ENCODE measurements at places on chromosomes 4 and X. TPM values are rescaled to one million over a fixed set of nuclear protein-coding genes. Genes with fewer than 3 reads are reported as not detected.

The SLC10A4 gene
- not detected for total RNA-seq

- no peak for DNase-seq
These were observed 10.1 kb upstream of the SAP30 start for GRCh38 chr4:173360587-173361221.

DNA sequence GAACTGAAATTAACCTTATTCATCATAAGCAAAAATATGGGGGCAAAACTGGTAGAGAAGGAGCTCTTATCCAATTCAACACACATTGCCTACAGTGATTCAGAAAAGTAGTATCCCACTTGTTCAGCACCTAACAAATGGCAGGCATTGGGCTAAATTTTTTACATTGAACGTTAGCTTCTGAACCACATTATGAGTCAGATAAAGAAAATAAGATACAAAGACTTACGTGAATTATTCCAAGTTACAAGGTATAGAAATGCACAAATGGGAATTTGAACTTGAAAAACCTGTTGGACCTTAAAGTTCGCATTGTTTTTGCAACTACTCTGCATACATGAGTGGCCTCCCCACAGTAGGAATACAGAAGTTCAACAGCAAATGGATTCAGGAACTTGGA is 210.6 kb downstream of the LDB2 start:
- DNase-seq: no peak

- no peak for DNase-seq
These were observed 14.3 kb upstream of the FAM13A start for GRCh38 chr4:89071311-89071710.

Measured in right lobe of liver (tissue), 6 donors.